ENCODE measurements at places on chromosomes 13 and 19.

- no peak for DNase-seq
Measured at GRCh38 chr13:42883142-42883541, 101.8 kb downstream of the FAM216B start.

DNA sequence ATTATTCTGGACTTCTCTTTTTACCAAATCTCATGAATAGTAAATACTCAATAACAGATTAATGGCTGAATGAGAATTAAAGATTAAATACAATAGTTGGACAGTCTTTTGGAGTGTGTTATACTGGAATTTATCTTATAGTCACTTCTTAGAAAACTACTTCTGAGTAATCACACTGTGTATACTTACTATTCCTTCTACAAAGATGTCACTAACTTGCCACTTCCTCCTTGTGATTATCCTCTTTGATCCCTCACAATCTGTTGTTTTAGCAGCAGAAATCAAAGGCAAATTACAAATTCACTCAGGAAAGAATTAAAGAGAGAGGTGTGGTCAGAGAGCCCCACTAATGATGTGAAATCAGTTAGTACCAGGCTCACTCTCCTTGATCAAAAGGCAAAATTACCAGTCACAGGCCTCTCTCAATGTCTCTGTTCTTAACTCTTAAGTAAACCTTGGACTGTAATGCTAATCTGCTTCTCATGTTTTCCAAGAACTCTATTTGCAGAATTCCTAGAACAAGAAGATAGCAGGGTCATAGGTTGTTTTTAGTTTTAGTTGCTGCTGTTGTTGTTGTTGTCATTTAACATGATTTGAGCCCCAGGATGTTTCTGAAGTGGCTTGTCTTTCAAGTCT lies 37.3 kb upstream of the FNDC3A start:
- no peak for DNase-seq

DNA sequence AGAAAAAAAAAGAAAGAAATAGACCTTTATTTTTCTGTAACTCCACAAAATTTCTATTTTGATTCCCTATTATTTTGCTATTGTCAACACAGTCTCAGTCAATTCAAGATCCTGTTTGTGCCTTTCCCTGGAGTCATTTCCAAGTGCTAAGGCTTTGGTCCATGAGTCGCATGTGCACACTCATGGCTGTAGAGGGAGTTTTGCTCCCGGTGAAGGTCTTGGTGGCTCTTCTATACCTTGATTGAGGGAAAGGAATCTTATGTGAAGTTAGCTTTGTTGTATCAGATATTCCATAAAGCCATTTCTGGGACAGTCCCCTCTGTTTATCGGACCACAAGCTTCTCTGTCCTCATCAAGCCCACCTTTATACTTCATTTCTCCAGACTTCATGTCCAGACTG lies 58.7 kb upstream of the ALOX5AP start:
- DNase-seq, result no peak

- DNase-seq, result peak; percentile 88
Measured at GRCh38 chr19:52397310-52398080, at the start of gene ZNF528. Gene ZNF528 (plus strand): TSS chr19:52397849. CDS start chr19:52402014, 4,165 bp downstream.

- no peak for DNase-seq
Measured at GRCh38 chr13:47518530-47518929, 482.5 kb downstream of the SUCLA2 start.

GRCh38 chr19:615619-616018 lies 17.7 kb downstream of the POLRMT start:
- no peak for DNase-seq

DNA sequence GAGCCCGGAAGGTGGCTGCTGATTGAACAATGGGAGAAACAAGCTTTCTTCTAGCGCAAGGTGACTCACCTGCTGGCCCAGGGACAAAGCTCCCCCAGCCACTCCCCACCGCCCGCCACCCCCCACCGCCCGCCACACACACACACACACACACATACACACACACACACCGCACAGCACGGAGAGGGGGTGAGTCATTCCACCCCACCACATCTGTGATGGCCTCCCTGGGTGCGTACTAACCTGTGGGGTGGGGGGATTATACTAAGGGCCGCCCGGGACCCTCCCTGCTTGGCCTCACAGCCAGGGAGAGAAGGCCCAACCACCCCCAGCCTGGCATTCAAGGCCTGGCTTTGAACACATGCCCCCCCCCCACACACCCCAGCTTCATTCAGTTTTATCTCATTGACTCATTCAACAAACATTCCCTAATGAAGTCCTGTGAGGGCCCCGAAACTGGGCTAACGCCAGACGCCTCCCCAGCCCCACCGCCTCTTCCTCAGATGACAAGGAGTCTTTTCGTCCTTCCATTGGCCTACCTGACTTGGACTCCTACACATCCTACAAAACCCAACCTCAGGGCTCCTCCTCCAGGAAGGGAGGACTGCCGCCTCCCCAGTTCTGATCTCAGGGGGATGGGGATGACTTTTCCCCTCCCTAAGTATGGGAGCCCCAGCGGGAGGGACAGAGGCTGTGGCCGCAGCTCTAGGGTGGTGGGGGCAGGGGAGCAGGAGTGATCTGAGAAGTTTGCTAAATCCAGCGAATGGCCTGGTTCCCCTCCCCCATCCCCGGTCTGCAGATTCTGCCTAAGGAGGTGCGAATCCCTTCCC lies 5.8 kb upstream of the ONECUT3 start:
- peak; percentile 54 for DNase-seq

DNA sequence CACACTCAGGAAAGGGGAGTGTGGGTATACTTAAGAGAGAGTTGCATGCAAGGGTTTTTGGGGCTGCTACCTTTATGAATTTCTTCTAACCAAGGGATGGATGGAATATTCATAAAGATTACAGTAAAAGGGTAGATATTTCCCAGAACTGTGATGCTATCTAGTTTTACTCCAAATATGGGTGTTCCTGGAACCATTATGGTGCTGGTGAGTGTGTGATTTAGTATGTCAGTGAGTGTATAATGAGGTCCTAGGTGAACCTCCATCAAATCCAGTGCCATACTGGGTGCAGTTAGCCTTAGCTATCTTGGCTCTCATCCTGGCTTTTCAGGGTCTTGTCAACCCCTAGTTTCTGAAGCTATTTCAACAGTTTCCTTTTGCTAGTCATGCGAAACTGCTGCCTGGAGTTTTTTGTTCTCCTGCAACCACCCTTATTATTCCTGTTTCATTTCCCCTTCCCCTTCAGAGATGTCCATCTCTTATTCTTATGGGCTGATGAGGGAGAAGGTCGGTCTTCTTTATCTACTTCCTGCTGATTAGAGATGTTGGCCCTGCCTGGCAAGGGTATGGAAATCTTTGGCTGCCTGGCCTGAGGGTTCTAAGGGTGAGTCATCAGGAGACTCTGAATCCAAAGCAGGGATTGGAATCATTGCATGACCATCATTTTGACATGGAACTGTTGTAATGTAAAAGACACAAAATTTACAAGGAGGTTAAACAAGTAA lies 202.3 kb downstream of the NBEA start:
- no peak for DNase-seq

DNA sequence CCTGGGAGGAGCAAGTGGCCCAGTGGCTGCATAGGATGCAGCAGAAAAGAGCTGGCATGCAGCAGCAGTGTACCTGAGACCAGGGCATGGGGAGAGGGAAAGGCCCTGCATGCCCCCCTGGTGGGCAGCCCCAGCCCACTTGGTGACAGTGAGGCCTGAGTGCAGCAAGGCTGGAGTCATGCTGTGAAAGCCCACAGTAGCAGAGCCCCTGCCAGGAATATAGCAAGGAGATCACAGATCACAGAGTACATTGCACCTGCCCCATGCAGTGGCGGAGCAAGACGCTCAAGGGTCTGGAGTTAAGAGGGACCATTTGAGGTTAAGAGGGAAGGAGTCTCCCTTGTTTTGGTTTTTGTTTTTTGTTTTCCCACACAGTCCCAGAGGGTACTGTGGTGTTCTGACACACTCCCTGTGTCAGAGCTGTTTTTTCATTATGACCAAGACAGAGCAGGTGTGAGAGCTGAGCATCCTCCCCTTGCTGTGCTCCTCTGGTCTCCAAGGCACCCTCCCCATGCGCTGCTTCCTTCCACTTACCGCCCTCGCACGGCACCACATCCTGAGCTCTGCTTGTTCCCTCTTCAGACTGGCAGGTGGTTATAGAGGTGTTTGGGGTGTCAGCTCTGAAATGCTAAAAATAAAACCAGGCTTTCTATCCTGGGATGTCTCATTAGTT lies 85.0 kb upstream of the UBL3 start:
- DNase-seq, result peak; percentile 96

DNA sequence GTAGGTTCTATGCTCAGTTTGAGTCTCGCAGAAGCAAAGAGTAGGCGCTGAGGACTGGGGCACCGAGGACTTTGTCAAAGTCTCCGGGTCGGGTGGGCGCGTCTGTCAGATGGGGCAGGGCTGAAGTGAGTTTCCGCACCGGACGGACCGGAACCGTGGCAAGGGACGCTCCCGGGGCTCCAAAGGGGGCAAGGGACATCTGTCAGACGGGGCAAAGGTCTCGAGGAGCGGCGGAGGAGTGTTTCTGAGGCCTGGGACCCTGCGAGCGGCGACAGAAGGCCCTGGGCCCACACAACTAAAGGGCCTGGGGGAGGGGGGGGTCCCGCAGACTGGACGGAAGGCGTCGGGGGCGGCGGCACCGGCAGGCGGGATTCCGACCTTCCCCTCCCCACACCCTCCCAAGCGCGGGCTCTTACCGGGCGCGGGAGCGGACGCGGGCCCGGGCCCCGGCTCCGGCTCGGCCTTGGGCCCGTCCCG lies 13.3 kb upstream of the AKAP8L start:
- peak; percentile 32 for DNase-seq

DNA sequence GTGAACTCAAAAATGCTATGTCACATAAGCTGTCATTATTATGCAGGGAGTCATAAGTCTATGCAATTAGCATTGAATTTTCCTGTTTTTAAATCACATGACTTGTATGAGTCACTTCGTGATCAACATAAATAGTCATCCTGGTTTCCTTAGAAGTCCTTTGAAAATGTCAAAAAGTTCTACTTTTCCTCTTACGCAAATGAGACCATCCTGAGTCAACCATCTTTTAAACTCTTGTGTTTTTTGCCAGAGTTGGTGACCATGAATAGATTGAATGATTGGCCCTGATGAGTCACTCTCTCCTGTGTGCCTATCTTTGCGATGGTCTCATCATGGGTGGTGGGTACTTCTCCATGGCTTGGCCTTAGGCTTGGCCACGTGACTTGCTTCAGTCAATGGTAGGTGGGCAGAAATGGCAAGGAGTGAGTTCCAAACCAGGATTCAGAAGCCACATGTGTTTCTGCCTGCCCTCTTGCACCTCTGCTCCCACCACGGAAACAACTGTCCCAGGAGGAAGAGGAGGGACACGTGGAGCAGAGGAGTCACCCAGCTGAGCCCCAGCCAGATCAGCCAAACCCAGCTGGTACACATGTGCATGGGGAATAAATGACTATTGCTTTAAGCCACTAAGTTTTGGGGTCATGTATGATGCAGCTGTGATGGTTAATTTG lies 123.5 kb upstream of the CACNA1A start:
- no peak for DNase-seq

All from activated CD4-positive, alpha-beta T cell treated with anti-CD3 and anti-CD28 coated beads, Interleukin-10, Interleukin-2, amounts not matched to agents 100 ng/mL and 50 ng/mL, durations not matched to agents 16 hours and 8 hours (primary cell).